ENCODE measurements at places on chromosomes 12 and 14.

DNA sequence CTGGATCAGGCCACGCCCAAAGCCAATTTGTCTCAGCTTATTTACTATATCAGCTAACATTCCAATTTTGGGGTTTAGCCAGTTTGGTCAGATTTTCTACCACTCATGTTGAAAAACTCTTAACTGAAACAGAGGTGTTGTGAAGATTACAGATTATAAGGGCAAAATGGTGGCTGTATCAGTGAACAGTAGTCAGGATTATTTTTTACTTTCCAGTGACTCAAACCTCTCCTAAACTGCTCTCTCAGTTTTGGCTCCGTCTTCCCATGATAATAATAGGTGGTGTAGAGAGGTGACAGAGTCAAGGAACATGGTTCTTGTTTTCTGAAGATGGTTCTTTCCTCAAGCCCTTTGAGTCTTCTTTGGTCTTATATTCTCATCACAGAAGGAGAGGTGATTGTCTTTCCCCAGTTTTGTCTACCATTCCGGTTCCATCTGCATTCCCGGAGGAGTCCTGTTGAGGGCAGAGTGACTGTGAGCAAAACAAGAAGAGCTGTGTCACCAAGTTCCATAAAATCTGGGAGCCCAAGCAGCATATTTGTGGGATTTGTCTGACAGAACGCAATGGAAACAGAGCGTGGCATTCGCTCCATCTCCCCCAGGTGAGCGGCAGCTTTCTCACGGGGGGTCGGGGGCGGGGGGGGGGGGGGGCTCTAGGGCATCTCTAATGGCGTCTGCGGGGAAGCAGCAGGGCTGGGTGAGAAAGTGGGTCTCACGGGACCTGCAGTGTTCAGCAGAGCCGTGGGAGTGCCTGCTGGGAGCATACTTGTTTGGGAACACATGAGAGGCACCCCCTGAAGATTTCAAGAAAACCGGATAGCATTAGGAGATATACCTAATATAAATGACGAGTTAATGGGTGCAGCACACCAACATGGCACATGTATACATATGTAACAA, 59.1 kb downstream of the TBC1D30 start:
- no peak for DNase-seq

GRCh38 chr12:92574051-92574783, 128.6 kb upstream of the PLEKHG7 start:
- DNase-seq = no peak

GRCh38 chr12:56632701-56633467, 2.8 kb upstream of the BAZ2A start:
- DNase-seq = no peak

DNA sequence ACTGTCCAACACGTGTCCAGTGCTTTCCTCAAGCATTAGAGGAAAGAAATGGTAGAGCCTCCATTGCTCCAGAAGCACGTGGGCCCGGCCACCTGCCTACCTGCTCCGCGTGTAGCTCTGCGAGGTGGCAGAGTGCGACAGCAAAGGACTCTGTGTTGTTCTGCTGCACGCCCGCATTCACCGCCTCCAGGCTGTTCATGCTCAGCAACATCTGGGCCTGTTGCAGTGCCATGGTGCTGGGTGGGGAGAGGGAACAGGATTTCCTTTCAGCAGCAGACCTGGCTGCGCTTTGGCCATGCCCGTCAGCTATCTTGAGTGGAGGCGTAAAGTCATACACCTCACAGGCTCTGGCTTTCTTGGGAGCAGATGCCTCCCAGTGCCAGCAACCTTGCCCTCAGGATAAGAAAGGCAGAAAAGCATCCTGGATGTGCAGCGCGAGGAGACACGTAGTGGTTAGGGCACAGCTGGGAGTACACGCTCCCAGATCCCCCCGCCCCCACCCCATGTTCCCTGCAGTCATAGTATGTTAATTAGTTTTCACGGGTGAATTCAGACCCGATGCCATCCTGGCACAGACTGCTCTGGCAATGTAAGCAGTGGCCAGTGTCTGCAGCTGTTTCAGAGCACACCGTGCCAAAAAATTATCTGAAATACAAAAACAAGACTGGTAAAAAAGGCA, 25.1 kb downstream of the ANAPC5 start:
- no peak for DNase-seq

DNA sequence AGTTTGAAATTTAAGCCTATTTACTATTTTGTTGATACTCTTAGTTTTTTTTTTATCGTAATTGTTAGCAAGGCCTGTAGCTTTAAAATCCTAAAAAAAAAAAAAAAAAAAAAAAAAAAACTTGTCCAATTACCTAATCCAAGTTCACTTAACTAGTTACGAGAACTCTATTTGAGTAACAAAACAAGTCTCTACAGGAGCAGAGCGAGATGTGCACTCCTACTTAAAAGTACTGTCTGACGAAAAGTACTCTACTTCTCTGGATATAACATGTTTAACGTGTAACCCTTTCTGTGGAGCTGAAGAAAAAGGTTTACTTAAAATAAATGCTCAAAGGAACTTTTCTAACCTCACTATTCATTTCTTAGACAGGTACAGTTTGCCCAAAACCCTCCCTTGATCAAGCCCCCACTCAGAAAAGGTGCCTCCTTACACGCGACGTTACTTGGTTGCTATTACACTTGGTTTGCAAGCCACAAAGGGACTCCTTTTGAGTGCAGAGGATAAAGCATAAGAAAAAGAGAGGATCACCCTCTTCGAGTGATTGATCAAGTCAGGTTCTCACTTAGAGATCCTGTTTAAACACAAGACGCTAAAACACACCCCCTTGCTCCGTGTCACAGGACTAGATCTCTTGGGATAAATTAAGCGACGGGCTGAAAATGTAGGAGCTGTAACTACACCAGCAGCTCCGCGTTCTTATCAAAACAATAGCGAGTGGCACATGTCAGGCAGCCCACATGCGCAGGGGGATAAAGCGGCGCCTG, 2.2 kb downstream of the BAZ1A start:
- no peak for DNase-seq

DNA sequence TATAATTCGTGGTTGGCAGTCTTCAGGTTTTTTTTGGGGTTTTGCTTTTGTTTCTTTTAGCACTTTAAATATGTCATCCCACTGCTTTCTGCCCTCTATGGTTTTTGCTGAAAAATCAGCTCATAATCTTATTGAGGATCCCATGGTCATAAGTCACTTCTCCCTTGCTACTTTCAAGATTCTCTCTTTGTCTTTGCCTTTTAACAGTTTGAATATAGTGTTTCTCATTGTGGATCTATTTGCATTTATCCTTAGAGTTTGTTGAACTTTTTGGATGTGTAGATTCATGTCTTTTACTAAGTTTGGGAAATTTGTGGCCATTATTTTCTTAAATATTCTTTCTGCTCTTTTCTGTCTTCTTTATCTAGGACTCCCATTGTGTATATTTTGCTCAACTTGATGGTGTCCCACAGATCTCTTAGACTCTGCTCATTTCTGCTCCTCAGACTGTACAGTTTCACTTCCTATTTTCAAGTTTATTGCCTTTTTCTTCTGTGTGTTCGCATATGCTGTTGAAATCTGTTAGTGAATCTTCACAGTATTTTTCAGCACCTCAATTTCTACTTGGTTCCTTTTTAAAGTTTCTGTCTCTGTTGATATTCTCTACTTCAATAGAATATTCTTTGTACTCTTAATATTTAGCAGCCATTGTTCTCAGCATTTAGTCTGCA, 70.8 kb downstream of the WNK1 start:
- DNase-seq = no peak

- DNase-seq = no peak
Measured at GRCh38 chr14:31622060-31622459, 60.9 kb downstream of the NUBPL start.

DNA sequence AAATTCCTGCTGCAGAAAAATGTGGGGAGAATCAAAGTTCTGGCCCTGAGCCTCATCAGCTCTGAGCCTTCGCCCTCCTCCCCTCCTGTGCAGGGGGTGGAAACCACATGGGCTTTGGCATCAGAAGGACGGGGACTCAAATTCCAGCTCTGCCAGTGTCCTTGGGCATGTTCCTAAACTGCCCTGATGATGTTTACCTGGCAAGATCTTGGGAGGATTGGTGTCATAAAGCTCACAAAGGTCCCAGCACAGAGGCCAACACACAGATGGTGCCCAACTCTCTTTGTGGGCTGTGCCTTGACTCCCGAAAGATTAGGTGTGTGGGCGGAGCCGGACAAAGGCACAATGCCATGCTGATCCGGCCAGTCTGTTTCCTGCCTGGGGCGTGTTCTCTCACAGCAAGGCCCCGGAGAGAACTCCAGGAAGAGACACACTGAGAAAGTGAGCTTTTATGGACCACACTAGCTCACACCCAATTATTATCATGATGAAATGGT, 20.5 kb upstream of the CLMN start:
- no peak for DNase-seq

DNA sequence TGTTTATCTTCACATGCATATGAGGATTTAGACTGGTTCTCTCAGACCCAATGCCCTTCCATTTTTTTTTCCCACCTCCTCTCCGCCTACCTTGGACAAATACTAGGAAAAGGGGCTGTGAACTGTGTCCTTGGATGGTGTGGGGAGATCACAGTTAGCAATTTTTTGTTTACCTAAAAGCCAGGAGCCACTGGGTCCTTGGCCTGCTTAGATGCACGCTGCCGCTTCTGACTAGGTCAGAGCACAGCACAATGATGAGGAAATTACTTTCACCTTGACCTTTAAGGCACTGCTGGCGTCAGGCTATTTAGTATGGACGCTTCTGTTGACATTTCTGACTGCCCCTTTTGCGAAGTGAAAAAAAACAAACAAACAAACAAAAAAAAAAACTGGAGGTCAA, 1.9 kb downstream of the CCDC38 start:
- no peak for DNase-seq

GRCh38 chr14:64698903-64699302, 5.3 kb upstream of the PLEKHG3 start:
- no peak for DNase-seq

- no peak for DNase-seq
Measured at GRCh38 chr12:114776731-114777442, 92.9 kb upstream of the TBX3 start.

- no peak for DNase-seq
Measured at GRCh38 chr12:2578211-2578610, 216.6 kb upstream of the FKBP4 start.

DNA sequence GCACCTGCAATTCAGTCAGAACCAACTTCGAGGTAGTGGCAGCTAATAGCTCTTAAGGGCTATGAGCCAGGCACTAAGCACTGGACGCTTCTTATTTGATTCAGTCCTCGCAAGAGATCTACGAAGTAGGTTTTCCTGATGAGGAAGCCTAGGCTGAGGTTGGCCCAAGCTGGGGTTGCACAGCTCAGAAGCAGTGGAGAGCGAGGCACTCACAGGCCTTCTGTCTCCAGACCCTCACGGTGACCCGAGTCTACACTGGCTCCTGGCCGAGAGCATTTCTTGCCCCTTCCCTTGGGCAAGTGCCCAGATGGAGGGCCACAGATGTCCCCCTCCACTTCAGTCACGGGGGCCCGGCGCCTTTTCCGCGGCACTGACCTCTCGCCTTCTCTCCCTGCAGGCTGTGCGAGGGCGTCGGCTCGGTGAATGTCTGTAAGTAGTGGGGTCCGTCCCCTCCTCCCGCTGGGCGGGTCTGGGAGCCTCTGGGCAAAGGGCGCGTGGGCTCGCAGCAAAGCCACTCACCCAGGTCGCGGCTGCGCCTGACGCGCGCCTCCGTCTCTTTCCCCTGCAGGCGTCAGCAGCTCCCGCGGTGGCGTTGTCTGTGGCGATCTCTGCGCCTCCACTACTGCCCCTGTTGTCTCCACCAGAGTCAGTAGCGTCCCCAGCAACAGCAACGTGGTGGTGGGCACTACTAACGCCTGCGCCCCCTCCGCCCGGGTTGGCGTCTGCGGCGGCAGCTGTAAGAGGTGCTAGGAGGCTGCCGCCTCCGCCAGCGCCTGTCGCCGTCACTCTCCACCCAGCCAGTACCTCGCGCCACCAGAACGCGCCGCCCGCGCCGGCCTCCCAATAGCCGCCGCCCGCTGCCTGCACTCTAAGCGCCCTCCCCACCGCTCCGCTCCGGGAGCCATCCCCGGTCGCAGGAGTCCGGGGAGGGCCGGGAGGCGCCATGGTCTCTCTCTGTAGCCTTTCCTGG, 13.1 kb downstream of the KRT83 start:
- no peak for DNase-seq
